A549 treated with ZK216348 at 1 μM for 4 hours (cell line): ENCODE measurements at places on chromosomes 2 and 18. TPM values are rescaled to one million over a fixed set of nuclear protein-coding genes. Genes with fewer than 3 reads are reported as not detected.

The WIPF1 gene
- 14.0 to 29.4 TPM (median 23.3 TPM) in 5 replicates for total RNA-seq

The IGFBP5 gene
- 0.08 to 0.24 TPM (median 0.20 TPM) in 5 replicates for total RNA-seq

The LAMA1 gene
- 0.02 to 0.12 TPM (median 0.07 TPM) in 5 replicates for total RNA-seq

The RANBP2 gene
- 17.6 to 29.3 TPM (median 27.3 TPM) in 5 replicates for total RNA-seq

The TTL gene
- total RNA-seq, result 29.5 to 45.5 TPM (median 42.1 TPM) in 5 replicates

The MATN3 gene
- 9.8 to 16.8 TPM (median 14.4 TPM) in 5 replicates for total RNA-seq

The SCTR gene
- total RNA-seq, result not detected in 5 replicates

The AP1S3 gene
- 24.7 to 51.4 TPM (median 35.4 TPM) in 5 replicates for total RNA-seq

The CIAO1 gene
- 54.5 to 92.9 TPM (median 87.8 TPM) in 5 replicates for total RNA-seq

The MAL gene
- not detected in 5 replicates for total RNA-seq

The VPS54 gene
- total RNA-seq, result 10.6 to 19.4 TPM (median 16.9 TPM) in 5 replicates

The HOXD12 gene
- total RNA-seq, result not detected in 5 replicates

The C1QL2 gene
- total RNA-seq, result 0.15 to 0.28 TPM (median 0.20 TPM) in 4 of 5 replicates, not detected in the other

The NEB gene
- total RNA-seq, result 0.11 to 0.50 TPM (median 0.24 TPM) in 5 replicates

The ALPP gene
- 2.4 to 3.3 TPM (median 2.7 TPM) in 5 replicates for total RNA-seq

The AMER3 gene
- total RNA-seq, result not detected in 5 replicates

The ALLC gene
- not detected in 5 replicates for total RNA-seq

The STPG4 gene
- not detected in 5 replicates for total RNA-seq

The RAB6C gene
- not detected in 5 replicates for total RNA-seq

The YIPF4 gene
- total RNA-seq, result 38.1 to 59.6 TPM (median 52.0 TPM) in 5 replicates

The ELOA2 gene
- not detected in 5 replicates for total RNA-seq

The HJURP gene
- total RNA-seq, result 68.3 to 93.0 TPM (median 68.9 TPM) in 5 replicates

The UGT1A8 gene
- total RNA-seq, result 0.23 TPM in 1 of 5 replicates, not detected in the others

The KANSL1L gene
- 0.17 to 0.90 TPM (median 0.62 TPM) in 5 replicates for total RNA-seq

The SERPINB11 gene
- 0.13 TPM in 1 of 5 replicates, not detected in the others for total RNA-seq

The DYNAP gene
- total RNA-seq, result not detected in 5 replicates

The PLGLB2 gene
- total RNA-seq, result 0.36 to 0.42 TPM in 2 of 5 replicates, not detected in the others

The FRZB gene
- total RNA-seq, result 0.06 to 0.08 TPM (median 0.06 TPM) in 4 of 5 replicates, not detected in the other

The PPP1CB gene
- 89.9 to 136 TPM (median 116 TPM) in 5 replicates for total RNA-seq

The DSG3 gene
- not detected in 5 replicates for total RNA-seq

The IL1B gene
- 0.22 to 0.33 TPM in 2 of 5 replicates, not detected in the others for total RNA-seq

The LOXHD1 gene
- total RNA-seq, result not detected in 5 replicates

The LCT gene
- 0.04 to 0.06 TPM in 2 of 5 replicates, not detected in the others for total RNA-seq

The EPB41L3 gene
- total RNA-seq, result 0.21 to 1.0 TPM (median 0.43 TPM) in 4 of 5 replicates, not detected in the other

The GNLY gene
- total RNA-seq, result 0.38 TPM in 1 of 5 replicates, not detected in the others

The GALNT13 gene
- 7.2 to 15.2 TPM (median 10.7 TPM) in 5 replicates for total RNA-seq

The SLC4A5 gene
- total RNA-seq, result 0.11 to 0.69 TPM (median 0.63 TPM) in 5 replicates

The MFF gene
- 97.8 to 143 TPM (median 107 TPM) in 5 replicates for total RNA-seq

The CEP76 gene
- total RNA-seq, result 5.5 to 10.4 TPM (median 7.0 TPM) in 5 replicates

The EFHD1 gene
- 1.8 to 4.6 TPM (median 3.5 TPM) in 5 replicates for total RNA-seq

The ACMSD gene
- not detected in 5 replicates for total RNA-seq

The COL4A4 gene
- total RNA-seq, result 1.1 to 3.1 TPM (median 1.5 TPM) in 5 replicates

The KCNG2 gene
- not detected in 5 replicates for total RNA-seq

The TNFRSF11A gene
- total RNA-seq, result 6.9 to 9.7 TPM (median 7.3 TPM) in 5 replicates
